NCI-H1048 (cell line): ENCODE measurements at places on chromosomes 11 and 22.

DNA sequence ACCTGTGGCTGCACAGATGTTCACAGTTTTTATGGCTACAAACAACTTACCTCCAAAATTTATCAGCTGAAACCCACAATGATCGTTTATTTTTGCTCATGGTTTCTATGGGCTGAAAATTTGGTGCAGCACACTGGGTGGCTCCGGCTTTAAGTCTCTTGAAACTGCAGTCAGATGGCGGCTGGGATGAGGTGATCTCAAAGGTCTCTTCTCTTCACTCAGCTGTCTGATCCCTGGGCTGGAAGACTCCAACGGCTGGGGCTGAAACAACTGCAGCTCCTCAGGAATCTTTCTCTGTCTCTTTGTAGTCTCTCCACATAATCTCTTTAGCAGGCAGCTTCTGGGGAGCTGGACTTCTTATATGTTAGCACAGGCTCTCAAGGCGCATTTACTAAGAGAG is 117.3 kb upstream of the FAT3 start:
- no peak for DNase-seq

GRCh38 chr11:36088266-36088972 is 144.6 kb downstream of the LDLRAD3 start:
- no peak for DNase-seq

- DNase-seq, result no peak
Observed at GRCh38 chr11:100445231-100445735, 241.8 kb upstream of the ARHGAP42 start.

GRCh38 chr11:118911880-118912741 is 13.6 kb downstream of the BCL9L start:
- no peak for DNase-seq

GRCh38 chr11:34656062-34656720 is 35.3 kb downstream of the EHF start:
- DNase-seq, result peak; percentile 43

DNA sequence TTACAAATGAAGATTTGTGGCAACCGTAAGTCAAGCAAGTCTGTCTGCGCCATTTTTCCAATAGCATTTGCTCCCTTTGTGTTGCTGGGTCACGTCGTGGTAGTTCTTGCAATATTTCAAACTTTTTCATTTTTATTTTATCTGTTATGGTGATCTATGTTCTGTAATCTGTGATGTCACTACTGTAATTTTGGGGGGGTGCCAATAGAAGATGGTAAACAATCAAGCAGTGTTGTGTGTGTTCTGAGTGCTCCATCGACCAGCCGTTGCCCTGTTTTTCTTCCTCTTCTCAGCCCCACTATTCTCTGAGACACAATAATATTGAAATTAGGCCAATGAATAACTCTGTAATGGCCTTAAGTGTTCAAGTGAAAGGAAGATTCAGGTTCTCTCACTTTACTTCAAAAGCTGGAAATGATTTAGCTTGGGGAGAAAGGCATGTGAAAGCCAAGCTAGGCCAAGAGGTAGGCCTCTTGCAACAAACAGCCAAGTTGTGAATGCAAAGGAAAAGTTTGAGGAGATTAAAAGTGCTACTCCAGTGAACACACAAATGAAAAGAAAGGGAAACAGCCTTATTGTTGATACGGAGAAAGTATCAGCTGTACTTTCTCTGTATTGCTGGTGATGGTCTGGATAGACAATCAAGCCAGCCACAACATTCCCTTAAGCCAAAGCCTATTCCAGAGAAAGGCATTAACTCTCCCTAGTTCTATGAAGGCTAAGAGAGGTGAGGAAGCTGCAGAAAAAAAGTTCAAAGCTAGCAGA is 7.5 kb downstream of the ZC3H12C start:
- no peak for DNase-seq

DNA sequence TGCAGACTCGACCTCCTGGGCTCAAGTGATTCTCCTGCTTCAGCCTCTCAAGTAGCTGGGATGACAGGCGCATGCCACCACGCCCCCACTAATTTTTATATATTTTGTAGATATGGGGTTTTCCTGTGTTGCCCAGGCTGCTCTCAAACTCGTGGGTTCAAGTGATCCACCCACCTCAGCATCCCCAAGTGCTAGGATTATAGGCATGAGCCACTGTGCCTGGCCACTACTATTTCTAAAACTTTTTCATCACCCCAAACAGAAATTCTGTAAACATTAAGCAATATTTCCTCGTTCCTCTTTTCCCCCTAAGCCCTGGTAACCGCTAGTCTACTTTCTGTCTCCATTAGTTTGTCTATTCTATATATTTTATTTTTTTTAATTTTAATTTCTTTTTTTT is 9.0 kb upstream of the ATG16L2 start:
- no peak for DNase-seq

DNA sequence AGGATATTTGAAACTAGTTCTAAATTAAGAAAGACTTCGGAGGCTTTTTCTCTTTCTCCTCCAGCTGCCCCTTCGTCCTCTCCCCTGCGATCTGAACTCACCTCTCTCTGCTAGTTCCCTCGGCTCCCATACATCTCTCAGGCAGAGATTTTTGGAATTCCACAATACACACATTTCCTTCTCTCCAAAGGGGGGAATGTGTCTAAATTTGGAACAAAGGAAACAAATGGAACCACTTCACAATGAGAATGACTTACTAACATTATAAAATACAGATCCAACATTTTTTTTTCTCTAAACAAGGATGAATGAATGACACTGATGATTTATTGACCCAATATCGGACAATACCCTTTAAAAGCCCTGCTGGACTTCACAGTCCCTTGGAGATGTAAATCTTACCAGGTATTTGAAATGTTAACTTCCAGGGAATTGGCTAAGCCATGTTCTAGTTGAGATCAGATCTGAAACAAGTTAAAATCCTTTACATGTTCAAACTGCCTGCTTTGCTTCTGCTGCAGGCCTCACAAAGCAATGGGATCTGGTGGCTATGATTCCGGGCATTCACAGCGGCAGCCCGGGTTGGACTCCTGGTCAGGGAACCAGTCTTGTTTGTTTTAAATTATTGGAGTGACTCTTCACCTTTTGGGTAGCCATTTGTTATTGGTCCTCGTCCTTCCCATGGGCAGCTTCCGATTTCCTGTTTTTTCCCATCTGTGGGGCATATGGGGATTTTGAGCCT is 20.5 kb upstream of the GSTP1 start:
- DNase-seq, result no peak

- DNase-seq, result no peak
Observed at GRCh38 chr22:42313204-42313603, 42.8 kb upstream of the TCF20 start.
